ENCODE measurements at places on chromosomes 1 and 21.

DNA sequence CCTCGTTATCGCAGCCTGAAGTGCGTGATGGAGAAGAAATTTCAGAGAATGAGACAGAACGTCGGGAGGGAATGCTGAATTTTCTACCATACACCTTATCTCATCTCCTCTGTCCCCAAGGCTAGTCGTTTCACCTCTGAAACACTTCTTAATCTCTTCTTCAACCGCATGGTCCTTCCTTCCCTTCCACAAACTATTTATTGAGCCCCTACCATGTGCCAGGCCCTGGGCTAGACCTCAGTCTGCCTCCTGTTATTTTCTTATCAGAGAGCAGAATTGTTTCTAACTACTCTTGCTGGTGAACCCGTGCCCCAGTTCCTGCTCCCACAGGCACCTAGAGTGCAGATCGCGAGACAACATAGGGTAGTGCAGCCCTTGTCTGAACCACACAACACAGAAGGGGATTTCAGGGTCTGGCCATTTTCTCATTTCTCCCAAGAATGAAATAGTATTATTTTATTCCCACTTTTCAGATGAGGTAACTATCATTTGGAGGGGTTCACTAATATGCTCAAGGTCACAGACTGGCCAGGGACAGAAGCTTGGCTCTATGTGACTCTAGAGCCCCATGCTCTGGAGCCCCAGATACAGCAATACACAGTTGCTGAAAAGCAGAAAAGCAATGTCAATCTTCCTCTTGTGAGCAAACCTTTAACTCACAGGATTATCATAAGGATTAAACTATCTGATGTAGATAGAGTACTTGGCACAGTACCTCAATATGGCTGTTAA lies 598 bp upstream of the ADIPOR1 start:
- DNase-seq = no peak

DNA sequence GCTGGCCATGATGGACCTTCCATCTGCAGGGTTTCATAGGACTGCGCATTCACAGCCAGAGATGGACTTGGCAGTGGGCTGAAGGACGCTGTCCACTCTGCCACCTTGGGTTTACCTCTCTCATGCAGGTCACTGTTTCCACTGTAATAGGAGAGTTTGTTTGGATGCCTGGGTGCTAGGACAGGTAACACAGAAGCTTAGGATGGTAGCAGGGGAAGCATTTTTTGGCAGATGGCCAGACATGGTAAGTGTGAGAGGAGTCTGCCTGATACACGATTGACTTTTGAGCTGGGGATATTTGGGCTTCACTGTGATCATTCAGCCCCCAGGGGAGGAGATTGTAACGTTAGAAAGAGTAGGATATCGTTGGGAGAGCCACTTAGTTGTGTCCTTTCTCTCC lies 11.8 kb downstream of the PSEN2 start:
- no peak for DNase-seq

DNA sequence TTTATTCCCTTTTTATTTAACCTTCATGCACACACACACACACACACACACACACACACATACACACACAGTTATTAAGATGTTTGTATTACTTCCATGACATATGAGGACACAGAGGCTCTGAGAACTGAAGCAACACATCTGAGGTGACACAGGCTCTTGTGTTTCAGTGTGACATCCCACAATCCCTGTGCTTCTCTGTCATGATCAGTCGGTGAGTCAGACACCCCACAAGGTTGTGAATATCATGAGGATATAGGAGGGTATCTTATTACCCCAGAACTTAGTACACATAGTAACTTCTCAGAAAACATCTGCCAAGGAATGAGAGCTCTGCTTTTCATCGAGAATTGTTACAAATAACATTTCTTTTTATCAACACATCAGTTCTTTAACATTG lies 459.3 kb downstream of the PLPP3 start:
- DNase-seq = no peak

DNA sequence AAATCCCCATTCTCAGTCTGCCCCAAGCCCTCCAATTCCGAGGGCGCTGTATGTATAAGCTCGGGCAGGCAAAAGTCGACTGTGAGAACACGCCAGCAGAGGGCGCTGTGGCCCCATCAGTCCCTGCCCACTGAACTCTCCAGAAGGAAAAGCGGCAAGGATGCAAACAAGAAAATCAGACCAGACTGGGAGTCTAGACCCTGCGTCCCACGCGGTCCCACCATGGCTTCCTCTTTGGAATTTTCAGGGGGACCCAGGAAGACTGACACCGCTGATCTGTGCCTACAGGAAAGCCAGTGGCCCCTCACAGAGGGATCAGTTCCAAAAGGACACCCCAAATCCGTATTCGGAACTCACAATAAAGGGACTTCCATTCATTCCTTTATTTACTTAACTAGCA lies 19.5 kb downstream of the TEX35 start:
- peak; percentile 86 for DNase-seq

DNA sequence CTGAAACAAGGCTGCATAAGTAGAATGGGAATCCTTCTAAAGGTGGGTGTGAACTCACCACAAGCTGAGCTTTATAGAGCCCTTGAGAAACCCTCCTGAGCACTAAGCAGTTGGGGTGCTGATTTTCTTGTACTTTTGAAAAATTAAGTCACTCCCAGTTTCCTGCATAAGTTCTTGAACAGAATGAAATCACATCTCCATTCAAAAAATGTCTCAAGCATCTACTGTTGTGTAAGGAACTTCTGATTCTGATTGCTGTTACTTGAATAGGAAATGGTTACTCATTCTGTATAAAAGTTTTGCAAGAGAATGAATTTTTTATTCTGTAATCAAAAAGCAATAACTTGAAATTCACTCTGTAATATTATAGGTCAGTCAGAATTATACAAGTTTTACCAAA lies 50.8 kb upstream of the WNT2B start:
- DNase-seq = no peak

DNA sequence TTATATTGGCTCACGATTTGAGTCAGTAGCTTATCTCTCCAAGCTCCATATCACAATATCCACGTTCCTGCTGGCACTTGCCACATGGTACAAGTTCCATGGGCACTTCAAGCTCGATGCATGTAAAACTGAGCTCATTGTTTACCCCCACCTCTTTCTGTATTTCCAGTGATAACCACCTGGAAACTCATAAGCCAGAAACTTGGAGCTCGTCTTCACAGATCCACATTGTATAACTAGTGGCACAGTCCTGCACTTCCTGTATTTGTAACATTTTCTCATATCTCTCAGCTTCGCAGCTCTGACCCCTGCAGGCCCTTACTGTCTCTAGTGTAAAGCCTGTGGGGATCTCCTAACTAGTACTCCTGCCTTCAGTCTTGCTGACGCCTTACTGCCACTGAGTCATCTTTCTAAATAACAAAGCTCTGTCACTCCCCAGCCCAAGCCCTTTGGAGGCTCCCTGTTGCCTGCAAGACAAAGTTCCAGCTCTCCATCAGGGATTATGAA lies 6.5 kb upstream of the C2CD4D start:
- DNase-seq = no peak

- DNase-seq = no peak
These were observed 5.4 kb downstream of the KRTAP10-12 start for GRCh38 chr21:44702111-44702972.

- DNase-seq = no peak
These were observed 30.4 kb downstream of the RIMS3 start for GRCh38 chr1:40634901-40635655.
